Thymus (tissue), 14 donors: ENCODE measurements at places on chromosomes 6 and 20. TPM values are rescaled to one million over a fixed set of nuclear protein-coding genes. Genes with fewer than 3 reads are reported as not detected.

DNA sequence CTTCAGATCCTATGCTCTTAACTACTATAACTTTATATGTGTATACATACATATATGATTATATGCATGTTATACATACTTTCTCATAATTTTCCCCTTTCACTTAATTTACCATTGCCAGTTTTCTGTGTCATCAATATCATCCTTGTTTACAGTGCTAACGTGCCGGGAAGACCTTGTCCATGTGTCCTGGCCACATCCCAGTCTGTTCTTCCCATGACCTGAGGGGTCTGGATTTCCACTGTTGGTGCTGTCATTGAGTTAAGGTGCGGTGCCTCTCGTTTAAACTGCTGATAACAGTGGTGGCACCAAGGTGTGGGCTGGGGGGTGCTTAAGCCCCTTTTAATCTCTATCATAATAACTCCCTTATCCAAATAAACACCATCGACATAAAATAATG, 8.5 kb upstream of the SDCBP2 start:
- peaks cover 11% of the 10 kb centered on the region for H3K36me3 ChIP-seq
- H3K4me1 ChIP-seq, result peaks cover 2% of the 10 kb centered on the region
- no peak for DNase-seq
- no peak overlapping the region for H3K27ac ChIP-seq
- H3K4me3 ChIP-seq, result no peak overlapping the region

DNA sequence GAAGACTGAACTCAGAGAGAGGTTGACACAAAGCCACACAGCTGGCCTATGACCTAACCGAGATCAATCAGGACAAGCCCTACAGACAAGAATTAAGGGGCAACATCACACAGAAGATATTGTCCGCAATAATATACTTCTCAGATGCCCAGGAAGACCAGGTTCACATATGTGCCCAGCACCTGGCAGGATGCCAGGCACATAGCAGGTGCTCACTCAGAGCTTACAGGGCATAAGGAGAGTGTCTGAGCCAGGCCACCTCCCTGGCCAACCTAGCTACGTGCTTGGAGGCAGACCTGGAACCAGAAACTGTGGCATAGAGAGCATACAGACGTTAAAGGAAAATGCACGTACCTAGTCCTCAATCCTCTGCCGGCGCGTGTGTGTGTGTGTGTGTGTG, 87.0 kb upstream of the LRFN2 start:
- no peak for DNase-seq
- no peak overlapping the region for H3K4me3 ChIP-seq
- H3K4me1 ChIP-seq, result no peaks in the 10 kb centered on the region
- no peaks in the 10 kb centered on the region for H3K36me3 ChIP-seq

DNA sequence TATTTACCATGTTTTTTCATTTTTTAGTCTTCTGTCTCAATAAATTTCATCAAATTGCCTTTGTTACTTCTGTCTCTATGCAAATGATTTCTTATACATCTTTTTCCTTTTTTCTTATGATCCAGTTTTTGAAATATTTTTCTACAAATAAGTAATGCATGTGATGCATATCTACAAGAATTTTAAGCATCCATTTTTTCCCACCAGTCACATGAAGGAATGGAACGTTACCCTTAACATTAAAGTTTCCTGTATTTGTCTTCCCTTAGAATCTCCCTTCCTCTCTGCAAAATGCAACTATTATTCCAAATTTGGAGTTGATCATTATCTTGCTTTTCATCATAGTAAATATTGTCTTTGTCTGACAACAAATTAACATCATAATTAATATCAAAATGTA, 35.5 kb downstream of the PSMB9 start:
- peaks cover 5% of the 10 kb centered on the region for H3K4me1 ChIP-seq
- no peak overlapping the region for H3K27ac ChIP-seq
- H3K4me3 ChIP-seq, result no peak overlapping the region

- H3K27me3 ChIP-seq, result peaks cover 10% of the 10 kb centered on the region
- peaks cover 6% of the 10 kb centered on the region for H3K4me1 ChIP-seq
- no peak for DNase-seq
- H3K27ac ChIP-seq, result no peak overlapping the region
- no peaks in the 10 kb centered on the region for H3K36me3 ChIP-seq
- H3K4me3 ChIP-seq, result no peak overlapping the region
These were observed 127.7 kb upstream of the LRFN2 start for GRCh38 chr6:40714576-40715564.

DNA sequence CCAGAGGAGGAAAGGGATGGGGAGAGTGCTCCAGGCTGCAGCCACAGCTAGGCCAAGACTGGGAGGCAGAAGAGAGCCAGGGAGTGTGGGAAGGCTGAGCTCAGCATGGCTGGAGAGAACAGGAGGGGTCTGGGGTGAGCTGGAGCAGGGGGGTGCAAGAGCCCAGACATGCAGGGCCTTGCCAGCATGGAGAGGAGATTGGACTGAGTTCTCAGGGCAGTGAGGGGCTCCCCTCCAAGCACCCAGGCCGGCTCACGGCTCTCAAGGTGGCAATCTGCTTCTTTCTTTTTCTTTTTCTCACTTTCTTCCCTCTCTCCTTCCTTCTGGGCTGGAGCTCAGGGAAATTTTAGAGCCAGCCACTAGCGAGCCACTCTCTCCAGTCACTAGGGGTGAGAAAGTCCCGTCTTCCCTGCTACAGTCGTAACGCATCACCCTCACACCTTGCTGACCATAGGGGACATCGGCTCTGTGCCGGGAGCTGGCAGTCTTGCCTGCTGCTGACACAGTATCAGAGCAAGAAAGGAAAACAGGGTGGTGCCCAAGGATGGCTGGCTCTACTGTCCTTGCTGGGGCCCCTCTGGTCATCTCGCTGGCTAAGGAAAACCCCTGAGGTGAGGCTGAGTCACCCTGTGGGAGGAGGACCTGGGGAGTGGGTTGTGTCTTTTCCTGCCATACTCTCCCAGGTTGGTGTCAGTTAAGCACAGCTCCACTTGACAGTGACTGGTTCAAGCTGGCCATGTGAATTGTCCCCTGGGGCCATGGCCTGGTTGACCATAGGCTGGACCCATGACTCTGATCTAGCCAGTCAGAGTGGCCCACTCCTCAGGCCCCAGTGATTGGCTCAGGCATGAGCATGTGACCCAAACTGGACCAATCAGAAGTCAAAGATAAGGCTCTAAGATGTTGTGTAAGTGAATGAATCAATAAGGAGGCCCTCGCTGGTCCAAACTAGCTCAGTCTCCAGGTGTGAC, 135.1 kb upstream of the PMEPA1 start:
- H3K4me3 ChIP-seq, result no peak overlapping the region
- H3K27me3 ChIP-seq, result no peaks in the 10 kb centered on the region
- no peaks in the 10 kb centered on the region for H3K36me3 ChIP-seq

GRCh38 chr20:1477896-1478490, 11.3 kb upstream of the NSFL1C start:
- no peaks in the 10 kb centered on the region for H3K4me1 ChIP-seq
- no peaks in the 10 kb centered on the region for H3K36me3 ChIP-seq
- H3K4me3 ChIP-seq, result no peak overlapping the region
- no peaks in the 10 kb centered on the region for H3K27me3 ChIP-seq

GRCh38 chr6:129492260-129492659, 217.7 kb downstream of the ARHGAP18 start:
- H3K4me3 ChIP-seq, result no peak overlapping the region
- DNase-seq, result no peak

- H3K27me3 ChIP-seq, result no peaks in the 10 kb centered on the region
- no peaks in the 10 kb centered on the region for H3K36me3 ChIP-seq
- DNase-seq, result no peak
- H3K4me3 ChIP-seq, result no peak overlapping the region
- H3K27ac ChIP-seq, result no peak overlapping the region
These were observed 9.4 kb downstream of the TRIM10 start for GRCh38 chr6:30151580-30151979.

DNA sequence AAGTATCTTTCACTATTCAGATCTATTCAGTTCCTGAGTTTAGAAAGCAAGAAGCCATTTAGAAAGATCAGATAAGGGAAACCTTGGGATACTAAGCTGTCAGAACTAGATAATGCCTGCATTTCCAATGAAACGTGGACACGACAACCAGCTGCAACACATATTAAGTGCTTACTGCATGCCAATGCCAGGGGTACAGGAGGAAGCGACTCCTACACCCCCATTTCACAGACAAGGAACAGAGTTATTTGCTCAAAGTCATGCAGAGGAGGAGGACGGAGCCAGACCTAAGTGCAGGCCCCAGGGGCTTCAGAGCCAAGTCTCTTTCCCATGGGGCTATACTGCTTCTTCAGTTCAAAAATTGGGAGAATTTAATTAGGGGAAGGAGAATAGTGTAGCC, 62.4 kb downstream of the PREX1 start:
- H3K27ac ChIP-seq, result no peak overlapping the region
- no peak overlapping the region for H3K4me3 ChIP-seq
- H3K36me3 ChIP-seq, result no peaks in the 10 kb centered on the region
- peaks cover 6% of the 10 kb centered on the region for H3K4me1 ChIP-seq
- no peaks in the 10 kb centered on the region for H3K27me3 ChIP-seq

- no peak overlapping the region for H3K27ac ChIP-seq
- DNase-seq, result no peak
- no peaks in the 10 kb centered on the region for H3K36me3 ChIP-seq
- H3K27me3 ChIP-seq, result no peaks in the 10 kb centered on the region
- no peak overlapping the region for H3K4me3 ChIP-seq
- H3K4me1 ChIP-seq, result no peaks in the 10 kb centered on the region
These were observed 313.8 kb downstream of the COL12A1 start for GRCh38 chr6:74892091-74892490.

- no peak for DNase-seq
- H3K4me3 ChIP-seq, result no peak overlapping the region
- no peaks in the 10 kb centered on the region for H3K36me3 ChIP-seq
- no peak overlapping the region for H3K27ac ChIP-seq
- no peaks in the 10 kb centered on the region for H3K27me3 ChIP-seq
These were observed 73.0 kb downstream of the PPP1R3G start for GRCh38 chr6:5158180-5158579.

GRCh38 chr6:6469074-6469473, 119.4 kb upstream of the LY86 start:
- H3K36me3 ChIP-seq, result no peaks in the 10 kb centered on the region
- no peak for DNase-seq
- H3K27ac ChIP-seq, result no peak overlapping the region
- H3K4me1 ChIP-seq, result no peaks in the 10 kb centered on the region
- no peak overlapping the region for H3K4me3 ChIP-seq

DNA sequence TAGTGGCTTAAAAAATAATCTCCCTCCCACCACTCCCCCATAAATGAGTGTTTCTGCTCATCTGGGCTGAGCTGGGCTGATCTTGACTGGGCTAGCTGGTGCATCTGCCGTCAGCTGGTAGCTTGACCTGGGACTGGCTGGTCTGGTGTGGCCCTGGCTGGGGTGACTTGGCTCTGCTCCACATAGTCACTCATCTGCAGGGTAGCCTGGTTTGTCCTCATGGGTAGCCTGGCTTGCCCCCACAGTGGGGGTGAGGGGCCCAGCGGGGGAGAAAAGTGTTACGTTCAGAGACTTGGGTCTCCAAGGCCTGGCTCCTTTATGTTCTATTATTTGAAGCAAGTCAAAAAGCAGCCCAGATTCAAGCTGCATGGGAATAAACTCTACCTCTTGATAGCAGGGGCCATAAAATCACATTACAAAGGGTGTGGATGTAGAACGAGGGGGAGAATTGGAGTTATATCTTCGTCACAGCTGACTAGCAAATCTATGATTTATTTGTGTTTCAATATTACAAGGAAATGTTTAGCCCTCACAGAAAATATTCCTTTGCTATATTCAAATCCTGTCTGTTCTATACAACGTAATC, 32.9 kb downstream of the EDN3 start:
- no peaks in the 10 kb centered on the region for H3K36me3 ChIP-seq
- no peak for DNase-seq
- H3K4me3 ChIP-seq, result no peak overlapping the region

GRCh38 chr6:117502580-117502979, 20.1 kb downstream of the DCBLD1 start:
- no peaks in the 10 kb centered on the region for H3K4me1 ChIP-seq
- H3K27me3 ChIP-seq, result no peaks in the 10 kb centered on the region

DNA sequence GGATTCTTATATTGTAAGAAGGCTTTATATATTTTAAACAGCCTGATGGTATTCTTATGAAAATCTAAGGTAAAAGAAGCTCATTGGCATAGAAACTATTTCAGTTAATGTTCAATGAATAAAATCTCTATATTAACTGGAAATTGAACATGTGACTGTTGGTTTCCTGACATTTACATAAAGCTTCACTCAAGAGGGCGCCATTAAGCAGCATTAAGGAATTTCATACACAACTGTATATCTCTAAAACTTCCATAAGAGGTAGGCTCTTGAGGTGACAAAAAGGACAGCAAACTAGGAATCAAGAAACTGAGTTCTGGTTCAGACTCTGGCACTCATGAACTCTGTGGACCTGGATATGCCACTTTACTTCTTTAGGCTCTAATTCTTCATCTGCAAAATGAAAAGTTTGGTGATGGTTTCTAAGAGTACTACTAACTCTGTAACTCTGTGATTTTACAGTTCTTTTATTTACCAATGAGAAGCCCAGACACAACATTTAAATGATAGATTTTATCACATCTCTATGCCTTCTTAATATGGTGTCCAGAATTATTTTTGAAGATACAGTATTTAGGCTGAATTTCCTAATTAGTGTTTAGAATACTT, 147.5 kb downstream of the FLRT3 start:
- no peak for DNase-seq
- H3K36me3 ChIP-seq, result no peaks in the 10 kb centered on the region
- no peaks in the 10 kb centered on the region for H3K27me3 ChIP-seq
- H3K4me1 ChIP-seq, result no peaks in the 10 kb centered on the region
- no peak overlapping the region for H3K4me3 ChIP-seq
- H3K27ac ChIP-seq, result no peak overlapping the region

- no peak overlapping the region for H3K4me3 ChIP-seq
- H3K4me1 ChIP-seq, result no peaks in the 10 kb centered on the region
- H3K27me3 ChIP-seq, result no peaks in the 10 kb centered on the region
- no peak for DNase-seq
These were observed 29.5 kb downstream of the ALDH8A1 start for GRCh38 chr6:134920422-134920821.

GRCh38 chr20:50039706-50040431, 57.1 kb downstream of the SNAI1 start:
- no peak for DNase-seq
- no peaks in the 10 kb centered on the region for H3K27me3 ChIP-seq
- H3K27ac ChIP-seq, result no peak overlapping the region
- no peaks in the 10 kb centered on the region for H3K4me1 ChIP-seq

Gene SDCBP2
- 2.1 TPM for total RNA-seq

Gene LINC00237
- total RNA-seq, result not detected

Gene TAF11
- total RNA-seq, result 34.8 TPM

Gene BANF2
- total RNA-seq, result 0.14 TPM

Gene CALHM4
- not detected for total RNA-seq

Gene ARMC12
- total RNA-seq, result 1.1 TPM
